ENCODE measurements at places on chromosomes 11 and 22.

DNA sequence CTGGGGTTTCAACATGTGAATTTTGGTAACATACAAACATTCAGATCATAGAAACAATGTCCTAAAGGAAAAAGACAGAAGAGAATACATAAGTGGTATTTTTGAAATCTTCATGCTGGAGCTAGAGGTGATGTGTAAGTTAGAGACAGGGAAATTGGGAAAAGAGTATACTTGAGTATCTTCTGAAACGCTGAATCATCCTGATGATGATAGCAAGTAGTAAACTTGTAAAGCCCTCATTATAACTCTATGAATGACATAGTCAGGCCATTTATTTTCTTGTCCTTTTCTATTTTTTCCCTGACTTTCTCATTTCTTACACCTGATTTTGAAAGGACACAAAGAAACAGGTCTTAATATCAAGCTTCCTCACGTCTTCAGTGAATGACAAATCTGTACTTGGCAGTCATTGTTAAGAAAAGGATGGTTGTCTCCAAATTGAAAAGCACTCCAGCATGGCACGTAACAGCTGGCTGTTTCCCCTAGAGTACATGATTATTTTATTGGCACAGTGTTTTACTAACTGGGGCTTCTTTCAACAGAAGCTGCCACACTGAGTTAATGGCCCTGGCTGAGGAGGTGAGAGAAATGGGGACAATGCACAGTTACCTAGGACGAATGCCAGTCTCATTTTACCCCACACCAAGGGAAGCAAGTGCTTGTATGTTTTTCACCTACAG is 140.7 kb upstream of the CTSC start:
- no peak for DNase-seq

DNA sequence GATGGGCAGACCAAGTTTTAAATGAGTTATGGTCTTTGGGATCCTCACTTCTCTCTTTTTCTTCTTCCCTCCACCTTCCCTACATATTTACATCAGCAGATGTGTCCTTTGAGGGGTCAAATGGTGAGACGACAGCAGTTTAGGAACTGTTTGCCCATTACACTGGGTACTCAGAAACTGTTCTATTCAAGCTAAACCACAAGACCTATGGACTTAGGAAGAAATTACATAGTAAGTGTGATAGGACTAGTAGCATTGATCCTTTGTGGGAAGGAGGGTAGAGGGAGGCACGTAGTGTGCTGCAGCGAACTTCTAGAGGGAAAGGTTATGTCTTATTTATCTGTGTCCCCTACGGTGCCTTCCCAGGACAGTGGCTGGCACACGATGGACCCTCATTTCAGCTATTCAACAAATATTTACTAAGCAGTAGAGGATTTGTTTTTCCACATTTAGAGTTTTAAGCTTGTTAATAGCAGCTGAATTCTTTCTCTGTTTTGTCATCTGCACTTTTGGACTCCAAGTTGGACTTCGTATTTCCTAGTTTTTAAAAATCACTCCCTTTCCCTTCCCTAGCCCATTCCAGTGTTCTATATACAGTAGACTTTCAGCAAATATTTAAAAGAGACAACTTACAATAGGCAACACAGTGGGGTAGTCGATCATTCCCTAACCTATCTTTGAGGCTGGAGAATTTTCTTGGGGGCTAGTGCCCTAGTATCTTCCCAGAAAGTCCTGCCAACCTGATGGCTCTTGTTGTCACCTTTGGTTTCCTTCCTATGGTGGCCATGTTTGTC is 13.9 kb downstream of the FZD4 start:
- DNase-seq, result no peak

DNA sequence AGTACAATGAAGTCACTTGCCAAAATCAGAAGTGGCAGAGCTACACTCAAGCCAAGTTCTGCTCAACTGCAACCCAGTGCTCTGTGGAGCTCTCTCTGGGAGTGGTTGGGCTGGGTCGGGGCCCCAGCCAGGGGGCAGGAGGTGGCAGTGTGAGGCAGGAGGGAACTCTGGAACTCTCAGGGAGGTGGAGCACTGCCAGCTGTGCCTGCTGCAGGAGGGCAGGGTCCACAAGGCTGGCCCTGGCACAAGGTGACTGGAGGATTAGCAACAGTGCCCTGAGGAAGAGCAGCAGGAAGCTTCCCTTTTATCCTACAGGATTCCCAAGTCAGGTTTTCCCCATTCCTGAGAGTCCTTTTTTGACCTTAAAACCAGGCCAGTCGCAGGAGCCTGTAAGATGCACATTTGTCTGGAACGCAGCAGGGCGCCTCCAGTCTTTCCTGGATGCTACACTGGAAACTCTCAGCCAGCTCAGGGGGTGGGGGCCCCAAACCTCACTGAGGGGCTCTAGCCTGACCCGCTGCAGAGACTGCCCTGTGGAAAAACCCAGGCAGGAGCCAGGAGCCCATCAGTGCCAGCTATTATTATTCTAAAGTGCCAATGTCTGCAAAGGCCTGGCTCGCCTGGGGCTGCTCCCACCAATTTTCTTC is 31.8 kb downstream of the DKK3 start:
- DNase-seq, result no peak

DNA sequence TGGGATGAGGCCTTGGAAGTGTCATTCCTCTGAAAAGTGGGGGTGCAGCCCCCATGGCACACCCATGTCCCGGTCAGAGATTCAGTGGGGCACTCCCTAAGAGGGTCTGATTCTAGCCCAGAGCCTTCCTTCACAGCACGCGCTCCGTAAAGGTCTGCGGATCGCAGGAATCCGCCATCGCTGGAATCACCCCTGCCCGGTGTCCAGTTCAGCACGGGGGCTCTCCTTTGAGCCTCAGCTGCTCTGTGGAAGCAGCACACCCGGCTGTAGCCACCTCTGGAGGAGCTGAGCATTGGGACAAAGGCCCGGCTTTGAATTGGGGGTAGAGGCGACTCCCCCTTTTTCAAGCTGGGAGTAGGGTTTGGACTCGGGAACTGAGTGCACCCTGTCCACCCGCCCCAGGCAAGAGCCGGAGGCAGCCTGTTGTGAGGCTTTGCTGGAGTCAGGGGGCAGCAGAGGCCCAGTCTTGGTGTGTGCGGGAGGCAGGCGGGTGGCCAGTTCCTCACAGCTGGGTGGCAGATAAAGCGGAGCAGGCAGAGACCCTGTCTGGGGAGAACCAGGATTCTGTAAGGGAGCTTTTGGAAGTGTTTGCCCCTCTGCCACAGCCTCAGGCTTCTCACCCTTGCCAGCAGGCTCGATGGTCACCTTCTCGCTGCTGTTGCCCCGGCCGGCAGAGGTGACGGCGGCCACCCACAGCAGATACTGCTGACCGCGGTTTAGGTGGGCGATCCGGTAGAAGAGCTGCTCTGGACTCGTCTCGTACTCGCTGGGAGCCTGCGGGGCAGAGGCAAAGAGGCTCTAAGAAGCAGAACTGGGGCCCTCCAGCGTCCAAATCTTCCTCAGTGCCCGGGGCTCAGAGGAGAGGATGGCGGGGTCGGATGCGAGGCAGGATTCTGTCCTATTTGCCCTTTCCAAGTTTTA is 115.9 kb downstream of the CEP164 start:
- DNase-seq, result no peak

DNA sequence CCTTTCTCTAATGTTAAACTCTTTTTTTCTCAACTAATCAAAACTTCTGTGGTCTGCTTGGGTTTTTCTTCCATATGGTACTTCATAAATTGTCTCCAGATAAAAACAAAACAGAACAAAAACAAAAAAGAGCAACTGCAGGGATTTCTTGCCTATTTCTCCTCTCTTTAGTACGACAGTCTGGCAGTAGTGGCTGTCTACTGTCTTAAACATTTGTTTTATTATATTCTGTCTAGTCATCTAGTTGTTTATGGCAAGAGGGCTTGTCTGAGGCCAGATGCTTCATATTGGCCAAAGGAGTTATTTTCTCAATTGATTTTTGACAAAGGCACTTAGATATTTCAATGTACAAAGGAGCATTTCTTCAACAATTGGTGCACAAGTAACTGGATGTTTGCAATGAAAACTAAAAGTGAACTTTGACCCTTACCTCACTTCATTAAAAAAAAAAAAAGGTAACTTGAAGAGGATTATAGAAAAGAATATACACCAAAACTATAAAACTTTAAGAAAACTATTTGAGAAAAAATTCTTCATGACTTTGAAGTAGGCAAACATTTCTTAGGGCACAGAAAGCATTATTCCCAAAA is 404.2 kb downstream of the LUZP2 start:
- no peak for DNase-seq

DNA sequence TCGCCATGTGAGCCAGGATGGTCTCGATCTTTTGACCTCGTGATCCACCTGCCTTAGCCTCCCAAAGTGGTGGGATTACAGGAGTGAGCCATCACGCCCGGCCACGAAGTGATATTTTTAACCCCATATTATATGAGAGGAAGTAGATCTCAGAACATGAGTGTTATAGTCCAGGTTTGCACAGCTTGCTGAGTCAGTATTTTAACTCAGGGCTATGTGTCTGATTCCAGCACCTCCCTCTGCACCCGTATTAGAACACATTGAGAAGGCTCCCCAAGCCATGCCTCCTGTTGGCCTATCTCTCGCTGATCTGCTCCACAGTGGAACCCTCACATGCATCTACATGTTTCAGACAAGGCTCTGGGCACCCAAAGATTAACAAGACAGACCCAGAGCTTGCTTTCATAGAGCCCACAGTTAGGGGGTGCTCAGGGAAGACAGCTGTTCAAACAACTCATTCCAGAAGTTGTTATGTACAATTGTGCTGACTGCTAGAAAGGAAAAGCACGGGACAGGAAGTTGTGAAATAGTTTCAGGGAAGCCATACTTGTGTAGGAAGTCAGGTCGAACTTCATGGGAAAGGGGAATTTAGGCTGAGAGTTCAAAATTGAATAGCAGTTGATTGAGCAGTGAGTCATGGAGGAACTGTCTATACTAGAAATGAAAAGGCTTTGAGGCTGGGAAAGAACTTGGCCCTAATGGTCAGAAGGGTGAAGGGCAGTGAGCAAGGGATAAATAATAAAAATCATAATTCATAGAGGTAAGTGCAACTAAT is 49.3 kb upstream of the CLPB start:
- DNase-seq, result no peak

DNA sequence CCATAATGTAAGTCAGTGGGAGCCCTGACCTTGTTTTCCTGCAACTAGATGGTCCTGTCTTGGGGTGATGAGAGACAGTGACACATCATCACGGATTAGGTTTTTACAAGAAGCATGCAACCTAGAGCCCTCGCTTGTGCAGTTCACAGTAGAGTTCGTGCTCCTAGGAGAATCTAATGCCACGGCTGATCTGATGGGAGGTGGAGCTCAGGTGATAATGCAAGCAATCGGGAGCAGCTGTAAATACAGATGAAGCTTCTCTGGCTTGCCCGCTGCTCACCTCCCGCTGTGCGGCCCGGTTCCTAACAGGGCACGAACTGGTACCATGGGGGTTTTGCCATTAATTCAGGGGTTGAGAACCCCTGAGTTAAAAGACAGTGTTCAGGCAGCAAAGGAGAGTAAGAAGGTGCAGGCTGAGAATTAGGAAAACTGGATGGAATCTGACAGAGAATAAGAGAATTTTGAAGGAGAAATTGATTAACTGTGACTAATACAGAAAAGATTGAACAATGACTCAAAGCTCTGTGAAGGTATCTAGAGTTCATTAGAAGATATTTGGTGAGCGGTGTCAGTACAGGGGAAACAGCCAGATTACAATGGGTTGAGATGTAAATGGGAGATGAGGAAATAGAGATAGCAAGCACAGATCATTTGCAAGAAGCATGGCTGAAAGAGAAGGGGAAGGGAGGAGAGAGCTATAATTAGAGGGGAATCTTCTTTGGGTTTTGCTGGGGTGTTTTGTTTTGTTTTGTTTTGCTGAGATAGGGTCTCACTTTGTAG is 21.0 kb downstream of the WEE1 start:
- no peak for DNase-seq

DNA sequence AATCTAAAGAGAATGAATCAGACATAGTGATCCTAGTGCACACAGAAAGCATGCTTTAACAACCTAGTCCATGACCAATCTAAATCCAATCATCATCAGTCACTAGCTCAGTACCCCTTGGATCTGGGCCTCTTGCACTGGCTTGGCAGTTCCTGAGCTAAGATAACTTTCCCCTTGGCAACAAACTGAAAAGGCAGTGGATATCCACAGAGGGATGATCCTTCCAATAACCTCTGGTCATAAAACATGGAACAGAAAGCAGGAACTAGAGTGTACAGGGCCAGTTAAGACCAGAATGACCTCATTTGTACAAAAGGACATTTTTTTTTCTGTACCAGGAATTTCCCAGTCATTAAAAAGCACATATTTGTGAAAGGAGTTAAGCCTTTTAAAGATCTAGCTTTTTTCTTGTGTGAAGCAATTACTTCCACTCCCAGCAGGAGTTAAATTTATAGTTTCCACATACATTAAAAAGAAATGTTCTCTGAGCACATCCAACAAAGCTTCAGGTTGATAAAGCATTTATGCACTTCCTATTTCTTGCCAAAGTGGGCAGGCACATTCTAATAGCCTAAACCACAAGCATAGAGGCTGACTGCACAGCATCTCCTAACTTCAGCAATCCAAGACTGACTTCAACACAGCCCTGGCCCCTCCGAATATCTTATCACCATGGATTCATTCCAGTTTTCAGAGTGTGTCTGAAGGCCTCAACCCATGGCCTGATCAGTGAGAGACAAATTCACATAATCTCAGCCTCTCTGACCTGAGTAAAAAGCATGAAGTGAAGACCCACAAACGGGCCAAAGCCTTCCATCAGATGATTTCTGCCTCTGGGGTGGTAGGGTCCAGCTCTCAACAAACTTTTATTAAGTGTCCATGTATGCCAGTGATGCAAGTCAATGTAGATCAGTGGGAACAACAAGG is 29.9 kb downstream of the GUCY1A2 start:
- DNase-seq, result no peak

- no peak for DNase-seq
These were observed 1.9 kb downstream of the TEAD1 start for GRCh38 chr11:12675951-12676711.

- no peak for DNase-seq
These were observed 195.9 kb upstream of the SESN3 start for GRCh38 chr11:95426823-95427462.

- no peak for DNase-seq
These were observed 32.6 kb downstream of the RTN4R start for GRCh38 chr22:20235389-20235991.

DNA sequence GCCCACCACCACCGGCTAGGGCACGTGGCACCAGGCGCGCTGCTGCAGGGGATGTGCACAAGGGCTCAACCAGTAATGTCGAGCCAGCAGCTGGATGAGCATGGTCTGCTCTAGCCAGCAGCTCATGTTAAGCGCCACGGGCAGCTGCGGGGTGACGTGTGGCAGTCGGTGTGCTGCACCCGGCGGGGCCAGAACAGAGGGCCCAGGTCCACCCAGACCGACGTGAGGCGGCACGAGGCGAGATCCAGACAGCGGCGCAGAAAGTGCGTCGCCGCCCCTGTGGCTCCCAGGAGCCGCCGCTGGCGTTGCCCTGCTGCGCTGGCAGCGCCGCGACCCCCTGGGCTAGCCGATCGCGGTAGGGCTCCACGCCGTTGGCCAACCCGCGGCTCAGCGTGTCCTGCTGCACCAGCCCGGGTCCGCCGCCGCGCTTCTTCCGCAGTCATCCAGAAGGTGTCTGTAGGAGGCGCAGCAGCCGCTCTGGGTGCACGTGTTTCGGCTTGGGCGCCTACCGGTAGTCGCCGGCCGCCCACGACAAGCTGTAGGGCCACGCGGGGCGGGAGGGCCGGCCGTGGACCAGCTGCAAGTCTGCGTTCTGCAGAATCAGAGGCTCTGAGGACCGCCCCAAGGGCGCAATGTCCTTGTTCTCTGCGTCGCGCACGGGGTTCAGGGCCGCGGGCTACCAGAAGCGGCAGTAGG is 4.6 kb upstream of the GALR3 start:
- DNase-seq, result no peak
